ENCODE measurements at places on chromosomes 6 and 20. TPM values are rescaled to one million over a fixed set of nuclear protein-coding genes. Genes with fewer than 3 reads are reported as not detected.
A peak's percentile ranks its signal among the peaks of the same experiment; 100 is the strongest.

SRSF3 gene
- 479 TPM for total RNA-seq

DNA sequence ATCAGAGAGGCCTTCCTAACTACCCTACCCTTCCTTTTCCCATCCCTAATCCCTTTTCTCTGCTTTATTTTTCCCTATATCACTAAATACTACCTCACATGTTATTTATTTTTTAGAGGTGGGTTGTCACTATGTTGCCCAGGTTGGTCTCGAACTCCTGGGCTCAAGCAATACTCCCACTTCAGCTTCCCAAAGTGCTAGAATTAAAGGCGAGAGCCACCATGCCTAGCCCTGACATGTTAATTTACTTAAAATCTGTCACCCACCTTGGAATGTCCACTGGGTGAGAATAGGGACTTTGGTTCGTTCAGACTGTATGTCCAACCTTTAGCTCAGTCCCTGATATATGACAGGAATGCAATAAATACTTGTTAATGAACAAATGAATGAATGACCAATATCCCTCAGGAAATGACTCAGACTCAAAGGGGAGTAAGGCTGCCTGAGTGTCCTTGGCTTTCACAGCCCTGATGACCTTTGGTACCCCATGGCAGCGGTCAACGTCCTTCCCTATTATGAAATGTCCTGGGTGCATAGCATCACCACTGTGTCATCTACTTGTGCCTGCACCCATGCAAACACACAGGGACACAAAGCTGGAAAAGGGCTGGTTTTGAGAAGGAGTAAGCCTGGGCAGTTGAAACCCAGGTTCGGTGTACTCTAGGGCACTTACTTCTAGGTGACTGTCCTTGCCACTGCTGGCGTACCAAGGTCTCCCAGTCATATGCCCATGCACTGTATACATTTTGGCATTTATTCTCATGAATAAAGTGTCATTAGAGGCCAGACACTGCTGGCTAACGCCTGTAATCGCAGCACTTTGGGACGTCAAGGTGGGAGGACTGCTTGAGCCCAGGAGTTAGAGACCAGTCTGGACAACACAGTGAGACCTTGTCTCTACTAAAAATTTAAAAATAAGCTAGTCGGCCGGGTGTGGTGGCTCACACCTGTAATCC lies 26.5 kb downstream of the BCL2L1 start:
- H3K4me3 ChIP-seq, result no peak overlapping the region
- peaks cover 54% of the 10 kb centered on the region for H3K4me1 ChIP-seq
- H3K27ac ChIP-seq, result peak overlapping the region; percentile 87
- H3K27me3 ChIP-seq, result no peaks in the 10 kb centered on the region
- peaks cover 36% of the 10 kb centered on the region for H3K36me3 ChIP-seq

GRCh38 chr6:153962555-153962954 lies 76.5 kb upstream of the OPRM1 start:
- no peaks in the 10 kb centered on the region for H3K36me3 ChIP-seq
- H3K4me3 ChIP-seq, result no peak overlapping the region
- peaks cover 14% of the 10 kb centered on the region for H3K4me1 ChIP-seq
- no peak overlapping the region for H3K27ac ChIP-seq
- DNase-seq, result no peak

DNA sequence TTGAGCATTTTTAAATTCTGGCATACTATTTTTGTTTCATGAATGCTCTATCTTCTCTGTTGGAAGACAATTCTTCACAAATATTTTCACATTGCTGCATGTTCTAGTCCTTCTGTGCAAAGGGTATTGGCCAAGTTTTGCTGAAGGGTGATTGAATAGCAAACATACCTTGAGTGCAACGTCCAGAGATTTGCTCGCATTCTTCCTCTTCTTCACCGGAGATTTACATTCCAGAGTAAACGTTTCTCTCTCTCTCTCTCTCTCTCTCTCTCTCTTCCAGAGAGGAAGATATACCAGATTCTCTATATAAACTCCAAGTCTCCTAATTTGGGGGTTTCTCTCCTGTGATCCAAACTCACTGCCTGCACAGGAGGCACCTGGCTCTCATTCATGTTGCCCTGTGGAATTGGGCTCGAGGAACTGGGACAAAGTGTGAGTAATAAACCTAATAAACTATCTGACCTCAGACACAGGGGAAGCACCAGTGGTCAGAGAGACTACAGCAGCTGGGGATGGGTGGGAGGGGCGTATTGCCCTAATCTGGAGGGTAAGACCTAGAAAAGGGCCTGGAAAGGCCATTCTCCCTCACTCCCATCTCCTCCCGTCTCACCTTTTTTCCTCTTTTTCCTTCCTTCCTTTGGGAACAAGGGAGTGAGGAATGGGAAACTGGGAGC lies 1.1 kb upstream of the TREML1 start:
- no peak for DNase-seq
- no peaks in the 10 kb centered on the region for H3K27me3 ChIP-seq
- H3K36me3 ChIP-seq, result no peaks in the 10 kb centered on the region
- H3K27ac ChIP-seq, result no peak overlapping the region
- H3K4me3 ChIP-seq, result no peak overlapping the region

DNA sequence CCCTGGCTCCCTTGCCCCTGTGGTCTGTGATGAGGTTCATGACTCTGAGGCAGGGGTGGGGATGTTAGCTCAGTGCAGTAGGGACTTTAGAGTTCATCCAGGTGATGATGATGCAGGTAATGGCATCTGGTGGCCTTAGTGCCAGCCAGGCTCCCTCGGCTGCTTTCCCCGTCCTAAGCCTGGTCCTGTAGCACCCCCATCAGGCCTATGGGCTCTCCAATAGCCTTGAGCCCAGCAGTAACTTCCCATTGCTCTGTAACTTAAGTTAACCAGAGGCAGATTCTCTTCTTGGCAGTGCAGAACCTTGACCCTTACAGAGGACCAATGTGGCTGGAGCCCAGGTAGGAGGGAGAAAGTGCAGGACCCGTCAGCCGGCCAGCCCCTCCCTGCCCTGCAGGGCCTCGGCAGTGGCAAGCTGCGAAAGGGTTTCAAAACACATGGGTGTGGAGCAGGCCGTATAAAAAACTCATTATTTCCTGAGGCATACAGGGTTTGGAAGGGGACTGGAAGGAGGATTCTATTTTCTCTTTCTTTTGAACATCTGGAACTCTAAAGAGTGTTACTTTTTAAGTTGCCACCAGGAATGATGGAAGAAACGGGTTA lies 406.9 kb downstream of the CDH26 start:
- peak; percentile 1 for DNase-seq
- no peaks in the 10 kb centered on the region for H3K4me1 ChIP-seq
- H3K27ac ChIP-seq, result no peak overlapping the region
- H3K27me3 ChIP-seq, result peaks cover 27% of the 10 kb centered on the region

DNA sequence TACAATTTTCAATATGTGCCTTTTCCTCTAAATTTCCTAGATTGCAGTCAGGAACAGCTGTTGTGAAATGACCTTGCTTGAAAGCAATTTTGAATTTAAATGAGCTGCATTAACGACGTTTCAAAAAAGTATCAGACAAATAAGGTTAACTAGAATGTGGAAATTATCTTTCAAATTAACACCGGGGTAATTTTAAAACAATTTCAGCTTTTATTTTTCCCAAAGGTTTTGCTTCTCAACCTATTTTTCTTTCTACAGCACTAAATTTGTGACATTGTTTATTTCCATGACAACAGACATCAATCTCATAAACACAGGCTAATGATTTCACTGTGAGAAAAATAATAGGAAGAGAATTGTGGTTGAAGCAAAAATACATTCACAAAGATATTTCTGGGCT lies 38.5 kb downstream of the COL12A1 start:
- no peaks in the 10 kb centered on the region for H3K4me1 ChIP-seq
- DNase-seq, result no peak
- H3K27me3 ChIP-seq, result no peaks in the 10 kb centered on the region
- no peak overlapping the region for H3K4me3 ChIP-seq

- H3K27me3 ChIP-seq, result no peaks in the 10 kb centered on the region
- H3K36me3 ChIP-seq, result no peaks in the 10 kb centered on the region
- no peaks in the 10 kb centered on the region for H3K4me1 ChIP-seq
- no peak for DNase-seq
These were observed 81.9 kb upstream of the QKI start for GRCh38 chr6:163332575-163332974.

- no peak for DNase-seq
- H3K36me3 ChIP-seq, result no peaks in the 10 kb centered on the region
- no peaks in the 10 kb centered on the region for H3K27me3 ChIP-seq
- no peak overlapping the region for H3K4me3 ChIP-seq
- peaks cover 20% of the 10 kb centered on the region for H3K4me1 ChIP-seq
- H3K27ac ChIP-seq, result no peak overlapping the region
These were observed 15.4 kb downstream of the TMEM244 start for GRCh38 chr6:129845696-129846095.

PPP1R3G gene
- 0.07 TPM for total RNA-seq

DNA sequence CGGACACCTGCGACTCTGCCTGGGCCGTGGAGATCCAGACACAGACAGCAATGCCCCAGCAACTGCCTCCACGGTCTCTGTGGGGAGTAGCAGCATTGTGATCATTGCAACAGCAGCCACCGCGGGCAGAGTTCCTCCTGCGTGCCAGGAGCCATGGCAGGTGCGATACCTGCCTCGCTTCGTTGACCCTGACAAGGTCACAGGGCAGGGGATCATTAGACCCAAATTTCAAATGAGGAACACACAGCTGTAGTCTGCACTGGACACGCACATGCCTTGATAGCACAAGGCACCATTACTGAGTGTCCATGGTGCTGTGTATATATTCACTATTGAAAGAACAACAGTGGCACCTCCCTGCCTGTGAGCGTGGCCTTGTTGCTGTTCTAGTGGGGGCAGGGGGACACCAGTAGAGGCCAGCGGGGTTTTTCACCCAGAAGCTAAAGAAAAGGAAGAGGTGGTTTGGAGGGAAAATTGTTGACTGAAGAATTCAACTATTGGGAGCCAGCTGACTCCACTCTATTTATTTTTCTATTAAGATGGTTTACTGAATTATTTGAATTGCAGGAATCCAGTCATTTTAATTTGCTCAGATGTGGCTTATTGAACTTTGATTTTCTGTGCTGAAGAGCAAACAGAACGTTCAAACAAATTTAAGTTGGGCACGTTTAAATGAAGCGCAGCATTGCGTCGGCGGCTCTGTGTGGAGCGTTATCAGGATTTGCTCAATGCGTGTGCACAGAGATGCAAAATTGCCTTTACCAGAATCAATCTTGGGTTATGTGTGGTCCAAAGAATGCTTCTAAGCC lies 60.2 kb upstream of the RPS6KA2 start:
- H3K27me3 ChIP-seq, result peaks cover 32% of the 10 kb centered on the region
- H3K27ac ChIP-seq, result no peak overlapping the region
- no peaks in the 10 kb centered on the region for H3K36me3 ChIP-seq
- peaks cover 8% of the 10 kb centered on the region for H3K4me1 ChIP-seq
- DNase-seq, result no peak

PSORS1C2 gene
- not detected for total RNA-seq

- no peak overlapping the region for H3K4me3 ChIP-seq
- no peak for DNase-seq
- no peaks in the 10 kb centered on the region for H3K4me1 ChIP-seq
- no peaks in the 10 kb centered on the region for H3K36me3 ChIP-seq
These were observed 1.9 kb upstream of the MYLK4 start for GRCh38 chr6:2752477-2753109.

GRCh38 chr20:59027741-59028320 lies 4.3 kb downstream of the ATP5F1E start:
- no peak overlapping the region for H3K27ac ChIP-seq
- peaks cover 41% of the 10 kb centered on the region for H3K4me1 ChIP-seq
- no peaks in the 10 kb centered on the region for H3K27me3 ChIP-seq
- no peak overlapping the region for H3K4me3 ChIP-seq

DNA sequence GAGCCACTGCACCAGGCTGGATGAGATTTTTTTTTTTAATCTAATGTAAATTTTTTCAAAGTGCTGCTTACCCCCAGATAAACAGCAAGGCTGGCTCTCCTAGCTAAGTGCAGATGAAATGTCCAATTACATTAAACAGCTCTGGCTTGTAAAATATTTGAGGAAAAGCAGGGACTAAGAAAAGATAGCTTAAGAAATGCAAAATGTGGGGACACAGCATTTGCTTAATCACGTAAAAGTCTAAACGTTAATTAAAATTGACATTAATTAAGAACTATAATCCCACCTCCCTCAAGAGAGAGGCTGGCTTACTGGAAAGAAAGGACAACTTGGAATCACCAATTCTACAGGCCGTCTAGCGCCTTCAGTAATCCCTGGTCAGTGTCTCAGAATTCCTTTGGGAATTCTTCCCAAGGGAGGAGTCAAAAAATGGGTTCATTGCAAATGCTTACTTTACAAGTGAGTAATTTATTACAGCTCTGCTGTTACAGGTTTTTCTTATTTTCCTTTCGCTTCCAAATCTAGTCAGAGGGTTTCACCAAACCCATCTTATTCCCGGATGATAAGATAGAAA lies 13.6 kb upstream of the MARCKS start:
- no peak overlapping the region for H3K4me3 ChIP-seq
- no peak for DNase-seq
- H3K27me3 ChIP-seq, result no peaks in the 10 kb centered on the region
- H3K4me1 ChIP-seq, result no peaks in the 10 kb centered on the region
- H3K36me3 ChIP-seq, result no peaks in the 10 kb centered on the region

- DNase-seq, result peak; percentile 93
- peaks cover 34% of the 10 kb centered on the region for H3K4me1 ChIP-seq
- no peaks in the 10 kb centered on the region for H3K36me3 ChIP-seq
These were observed 49.8 kb downstream of the PPARD start for GRCh38 chr6:35392111-35392702.

DNA sequence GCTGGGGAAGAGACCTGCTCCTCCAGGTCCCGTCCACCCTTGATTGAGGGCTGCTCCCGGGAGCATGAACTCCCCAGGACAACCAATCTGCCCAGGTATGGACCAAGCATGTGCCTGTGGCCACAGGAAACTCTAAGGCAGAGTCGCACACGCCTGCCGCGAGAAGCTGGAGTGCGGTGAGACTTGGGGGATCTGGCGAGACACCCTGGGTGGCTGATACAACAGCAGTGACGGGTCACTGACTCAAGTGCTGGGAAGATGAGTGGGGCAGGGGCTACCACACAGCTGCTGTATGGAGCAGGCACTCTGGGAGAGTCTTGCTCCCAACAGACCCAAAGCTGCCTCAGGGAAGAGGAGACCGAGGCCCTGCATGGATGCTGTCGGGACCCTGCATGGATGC lies 40.1 kb downstream of the BFSP1 start:
- peaks cover 16% of the 10 kb centered on the region for H3K27me3 ChIP-seq
- no peaks in the 10 kb centered on the region for H3K36me3 ChIP-seq
- H3K4me3 ChIP-seq, result no peak overlapping the region
- no peaks in the 10 kb centered on the region for H3K4me1 ChIP-seq
- DNase-seq, result no peak

GRCh38 chr20:63454731-63455567 lies 17.5 kb downstream of the KCNQ2 start:
- no peaks in the 10 kb centered on the region for H3K36me3 ChIP-seq
- no peaks in the 10 kb centered on the region for H3K27me3 ChIP-seq
- H3K27ac ChIP-seq, result no peak overlapping the region
- H3K4me1 ChIP-seq, result peaks cover 9% of the 10 kb centered on the region
